Stimulated activated CD4-positive, alpha-beta T cell treated with anti-CD3 and anti-CD28 coated beads, Interleukin-2, amount 100 ng/mL, for 24 hours (primary cell): ENCODE measurements at places on chromosomes 2 and 18.

GRCh38 chr18:14026199-14026598, 106.0 kb downstream of the ZNF519 start:
- DNase-seq = no peak

DNA sequence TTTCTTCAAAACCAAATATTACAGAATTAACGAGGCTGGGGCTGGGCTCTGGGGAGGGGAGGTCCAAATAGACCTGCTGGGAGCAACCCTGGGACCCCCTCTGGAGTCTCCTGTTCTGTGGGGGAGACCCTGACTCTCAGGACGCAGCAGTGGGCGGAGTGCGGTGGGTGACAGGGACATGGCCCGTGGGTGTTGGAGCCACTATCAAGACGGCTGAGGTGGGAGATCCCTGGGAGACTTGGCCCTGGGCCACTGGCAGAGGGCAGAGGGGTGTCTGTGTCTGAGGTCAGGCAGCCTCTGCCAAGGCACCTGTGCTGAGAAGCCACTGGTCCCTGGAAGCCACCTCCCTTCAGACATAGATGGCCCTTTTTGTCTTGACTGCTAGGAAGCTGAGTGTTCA, 79.5 kb upstream of the CTDP1 start:
- DNase-seq = no peak

DNA sequence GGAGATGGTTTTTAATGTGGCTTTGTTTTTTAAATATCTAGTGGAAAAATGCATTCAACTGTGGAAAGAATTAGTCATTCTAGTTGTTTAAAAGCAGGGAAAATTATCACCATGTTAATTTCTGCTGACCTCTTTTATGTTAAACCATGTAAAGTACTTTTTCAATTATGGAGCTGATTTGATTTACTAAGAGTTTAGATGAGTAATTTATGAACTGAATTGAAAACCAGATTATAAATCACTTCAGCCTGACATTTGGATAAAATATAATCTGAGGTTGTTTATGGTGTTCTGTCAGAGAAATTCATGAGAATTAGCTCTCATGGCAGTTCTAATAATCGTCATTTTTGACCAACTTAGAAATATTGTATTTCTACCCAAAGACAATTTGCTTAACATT, 11.6 kb downstream of the ITGA4 start:
- no peak for DNase-seq

- DNase-seq = no peak
Observed at GRCh38 chr18:36777566-36777965, 51.2 kb downstream of the TPGS2 start.
